Head of caudate nucleus (tissue), 42 donors: ENCODE measurements at places on chromosomes 5 and 9.

- DNase-seq = no peak
These were observed 113.7 kb downstream of the BAAT start for GRCh38 chr9:101271102-101271501.

GRCh38 chr5:77864997-77865396, 88.9 kb upstream of the TBCA start:
- DNase-seq = no peak

- no peak for DNase-seq
These were observed 132.1 kb downstream of the COL23A1 start for GRCh38 chr5:178458140-178458539.

- no peak for DNase-seq
These were observed 484.0 kb downstream of the SPATA31A7 start for GRCh38 chr9:61673664-61674381.

DNA sequence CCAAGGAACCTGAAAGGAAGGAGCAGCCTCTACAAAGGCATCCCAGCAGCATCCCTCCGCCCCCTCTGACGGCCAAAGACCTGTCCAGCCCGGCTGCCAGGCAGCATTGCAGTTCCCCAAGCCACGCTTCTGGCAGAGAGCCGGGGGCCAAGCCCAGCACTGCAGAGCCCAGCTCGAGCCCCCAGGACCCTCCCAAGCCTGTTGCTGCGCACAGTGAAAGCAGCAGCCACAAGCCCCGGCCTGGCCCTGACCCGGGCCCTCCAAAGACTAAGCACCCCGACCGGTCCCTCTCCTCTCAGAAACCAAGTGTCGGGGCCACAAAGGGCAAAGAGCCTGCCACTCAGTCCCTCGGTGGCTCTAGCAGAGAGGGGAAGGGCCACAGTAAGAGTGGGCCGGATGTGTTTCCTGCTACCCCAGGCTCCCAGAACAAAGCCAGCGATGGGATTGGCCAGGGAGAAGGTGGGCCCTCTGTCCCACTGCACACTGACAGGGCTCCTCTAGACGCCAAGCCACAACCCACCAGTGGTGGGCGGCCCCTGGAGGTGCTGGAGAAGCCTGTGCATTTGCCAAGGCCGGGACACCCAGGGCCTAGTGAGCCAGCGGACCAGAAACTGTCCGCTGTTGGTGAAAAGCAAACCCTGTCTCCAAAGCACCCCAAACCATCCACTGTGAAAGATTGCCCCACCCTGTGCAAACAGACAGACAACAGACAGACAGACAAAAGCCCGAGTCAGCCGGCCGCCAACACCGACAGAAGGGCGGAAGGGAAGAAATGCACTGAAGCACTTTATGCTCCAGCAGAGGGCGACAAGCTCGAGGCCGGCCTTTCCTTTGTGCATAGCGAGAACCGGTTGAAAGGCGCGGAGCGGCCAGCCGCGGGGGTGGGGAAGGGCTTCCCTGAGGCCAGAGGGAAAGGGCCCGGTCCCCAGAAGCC, 30.8 kb downstream of the CD180 start:
- peak; percentile 83 for DNase-seq

DNA sequence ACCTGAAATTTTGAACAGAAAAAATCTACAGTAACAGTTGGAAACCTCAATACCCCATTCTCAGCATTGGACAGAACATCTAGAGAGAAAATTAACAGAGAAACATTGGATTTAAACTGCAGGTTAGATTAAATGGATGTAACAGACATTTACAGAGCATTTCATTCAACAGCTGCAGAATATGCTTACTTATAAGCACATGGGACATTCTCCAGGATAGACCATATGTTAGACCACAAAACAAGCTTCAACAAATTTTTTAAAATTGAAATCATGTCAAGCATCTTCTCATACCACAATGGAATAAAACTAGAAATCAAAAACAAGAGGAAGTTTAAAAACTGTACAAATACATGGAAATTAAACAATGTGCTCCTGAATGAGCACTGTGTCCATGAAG, 316.3 kb downstream of the FAM170A start:
- no peak for DNase-seq

DNA sequence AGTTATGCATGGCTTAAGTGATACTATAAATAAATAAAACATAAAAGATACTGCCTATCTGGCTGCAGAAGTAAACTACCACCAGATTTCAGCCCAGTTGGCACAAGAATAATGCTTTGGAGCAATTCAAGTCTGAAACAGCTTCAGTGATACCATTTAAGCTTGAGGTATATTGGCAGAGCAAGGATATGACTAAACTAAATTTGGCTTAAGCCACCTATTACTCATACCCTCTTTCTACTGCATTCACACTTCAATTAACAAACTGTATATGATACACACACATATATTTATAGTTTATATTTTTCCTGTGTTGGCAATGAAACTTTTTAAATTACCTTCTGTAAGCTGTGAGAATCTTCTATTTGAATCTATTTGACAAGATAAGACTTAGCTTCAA, 431.9 kb downstream of the ANXA1 start:
- DNase-seq = no peak

GRCh38 chr9:93318480-93318879, 133.0 kb upstream of the FAM120A start:
- DNase-seq = peak; percentile 41

DNA sequence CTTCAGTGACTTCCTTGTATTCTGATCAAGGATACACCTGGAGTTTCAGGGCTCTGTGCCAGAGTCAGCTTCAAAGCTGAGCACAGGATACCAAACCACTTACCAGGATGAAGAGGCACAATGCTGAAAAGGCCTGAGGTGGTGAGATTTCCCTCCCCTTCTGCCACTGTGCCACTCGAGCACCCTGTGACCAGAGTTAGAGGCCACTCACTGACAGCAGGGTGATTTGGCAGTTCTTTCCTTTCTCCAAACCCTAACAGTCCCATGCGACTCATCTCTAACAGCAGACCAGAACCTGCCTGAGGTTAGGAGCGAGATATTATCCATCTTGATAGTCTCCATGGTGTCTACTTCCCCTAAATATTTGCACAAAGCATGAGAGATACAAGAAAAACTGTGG, 1.8 kb downstream of the PLGRKT start:
- DNase-seq = no peak

- DNase-seq = no peak
These were observed 5.6 kb downstream of the TPRN start for GRCh38 chr9:137194909-137195308.

DNA sequence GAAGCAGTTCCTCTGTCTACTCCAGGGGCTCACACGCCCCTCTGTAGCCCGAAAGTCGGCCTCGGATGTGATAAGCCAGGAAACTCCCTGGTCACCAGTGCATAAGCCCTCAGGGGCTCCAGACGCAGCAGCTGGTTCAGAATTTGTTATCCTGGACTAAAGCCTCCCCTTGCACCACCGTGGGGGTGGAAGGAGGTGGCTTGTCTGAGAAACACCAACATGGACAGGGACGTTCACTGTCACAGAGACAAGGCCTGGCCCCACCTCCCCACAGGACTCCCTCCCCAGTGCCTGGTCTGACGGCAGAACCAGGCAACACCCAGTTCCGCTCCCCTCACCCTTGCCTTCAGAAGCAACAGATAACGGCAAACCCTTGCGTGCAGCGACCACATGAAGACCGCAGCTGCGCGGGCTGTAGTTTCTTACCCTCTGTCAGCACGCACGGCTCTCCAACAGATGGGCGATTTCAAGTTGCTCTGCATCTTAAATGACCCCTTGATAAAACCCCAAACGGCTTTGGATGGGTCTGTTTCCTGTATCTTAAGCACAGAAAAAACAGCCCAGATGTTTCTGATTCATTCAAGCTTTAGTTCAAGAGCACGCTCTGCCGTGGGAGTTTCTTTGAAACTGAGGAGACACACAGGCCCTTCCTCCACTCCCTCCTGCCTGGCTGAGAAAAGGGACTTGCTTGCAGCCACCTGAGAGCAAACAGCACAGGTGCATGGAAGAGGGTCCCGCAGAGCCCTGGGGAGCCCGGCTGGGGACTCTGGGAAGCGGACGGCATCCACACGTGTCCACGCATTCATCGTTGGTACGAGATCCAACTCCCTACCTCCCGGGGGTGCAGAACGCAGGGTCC, 44.7 kb upstream of the NKD2 start:
- no peak for DNase-seq

DNA sequence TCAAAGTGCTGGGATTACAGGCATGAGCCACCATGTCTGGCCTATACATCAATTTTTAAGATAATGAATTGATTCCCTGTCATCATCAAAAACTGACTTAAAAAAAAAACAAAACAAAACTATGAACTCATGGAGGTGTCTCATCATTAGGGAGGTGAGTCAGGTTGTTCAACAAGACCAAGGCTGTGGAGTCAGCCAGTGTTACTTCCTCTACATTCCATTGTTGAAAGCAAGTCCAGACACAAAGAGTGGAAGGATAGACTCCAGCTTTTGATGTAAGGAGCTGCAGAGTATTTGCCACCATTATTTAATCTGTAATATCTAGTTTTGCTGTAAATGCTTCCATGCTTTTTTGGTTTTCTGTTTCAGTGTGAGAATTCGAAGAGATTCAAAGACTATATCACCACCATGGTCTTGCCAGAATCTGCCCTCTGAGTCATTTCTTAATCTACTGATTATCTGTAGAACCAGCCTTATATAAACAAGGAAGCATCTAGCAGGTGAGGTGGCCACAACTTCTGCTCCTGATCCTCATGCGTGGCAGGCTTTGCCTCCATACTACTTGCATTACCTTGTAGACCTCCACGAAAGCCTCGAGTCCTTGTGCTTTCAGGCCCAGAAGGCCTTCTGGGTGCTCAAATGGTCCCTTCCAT, 156.1 kb downstream of the FGF1 start:
- DNase-seq = no peak

DNA sequence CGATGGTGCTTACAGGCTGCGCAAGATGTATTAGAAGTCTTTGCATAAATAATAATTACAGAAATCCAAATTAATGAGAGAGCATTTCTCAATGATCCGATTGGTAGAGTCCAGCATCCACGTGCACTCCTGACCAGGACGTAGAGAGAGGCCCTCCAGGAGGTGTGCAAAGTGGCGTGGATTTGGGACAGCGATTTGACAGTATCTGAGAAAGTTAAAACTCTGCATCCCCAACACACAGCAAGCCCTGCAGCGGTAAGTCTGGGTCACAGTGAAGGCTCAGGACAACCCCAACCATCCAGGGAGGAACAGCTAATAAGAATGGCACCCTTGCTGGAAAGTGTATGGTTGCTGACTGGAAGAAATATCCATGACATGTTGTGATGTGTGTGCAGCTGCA, 180.2 kb downstream of the AUH start:
- no peak for DNase-seq

DNA sequence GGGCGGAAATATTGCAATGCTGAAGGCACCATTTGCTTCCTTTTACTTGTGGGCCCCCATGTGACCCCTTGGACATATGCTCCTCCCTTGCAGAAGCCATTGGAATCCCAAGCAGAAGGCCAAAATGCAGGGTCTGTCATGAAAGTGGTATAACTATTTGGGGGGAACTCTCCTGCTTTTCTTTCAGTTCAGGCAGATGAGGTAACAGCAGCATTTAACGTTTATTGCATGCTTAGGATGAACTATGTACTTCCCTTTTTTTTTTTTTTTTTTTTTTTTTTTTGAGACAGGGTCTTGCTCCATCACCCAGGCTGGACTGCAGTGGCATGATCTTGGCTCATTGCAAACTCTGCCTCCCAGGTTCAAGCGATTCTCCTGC, 7.8 kb downstream of the FOXI1 start:
- no peak for DNase-seq

DNA sequence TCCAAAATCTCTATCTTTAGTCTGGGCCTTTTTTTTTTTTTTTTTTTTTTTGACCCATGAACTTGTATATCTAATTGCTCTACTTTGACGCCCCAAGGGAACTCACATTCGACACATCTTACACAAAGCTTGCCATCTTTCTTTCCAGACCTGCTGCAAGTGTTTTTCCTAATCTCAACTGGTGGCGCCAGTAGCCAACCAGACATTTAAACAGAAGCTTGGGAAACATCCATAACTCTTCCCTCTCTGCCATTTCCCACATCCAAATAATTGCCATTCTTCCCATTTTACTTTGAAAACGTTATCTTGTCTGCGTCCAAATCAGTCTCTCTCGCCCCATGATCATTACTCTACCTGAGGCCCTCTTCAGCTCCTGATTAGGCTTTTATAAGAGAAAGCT, 130.9 kb downstream of the PAPPA start:
- no peak for DNase-seq

GRCh38 chr5:170411100-170411499, 21.9 kb upstream of the KCNMB1 start:
- no peak for DNase-seq

DNA sequence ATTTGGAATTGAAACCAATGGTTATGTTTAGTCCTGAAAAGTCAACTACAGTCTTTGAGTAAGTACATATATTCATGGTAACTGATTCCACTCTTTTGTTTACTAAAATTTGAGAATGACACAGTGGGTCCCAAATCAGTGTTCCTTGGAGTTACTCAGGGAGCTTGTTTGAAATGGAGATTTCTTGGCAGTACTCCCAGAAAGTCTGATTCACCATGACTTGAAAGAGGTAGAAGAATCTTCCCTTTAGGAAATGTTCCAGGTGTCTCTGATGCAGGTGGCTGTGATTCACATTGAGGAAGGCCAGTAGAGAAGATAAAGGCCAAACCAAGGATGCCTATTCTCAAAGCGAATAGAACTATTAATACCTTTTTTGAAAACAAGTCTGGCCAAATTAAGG, 1078.3 kb downstream of the CDH12 start:
- no peak for DNase-seq

DNA sequence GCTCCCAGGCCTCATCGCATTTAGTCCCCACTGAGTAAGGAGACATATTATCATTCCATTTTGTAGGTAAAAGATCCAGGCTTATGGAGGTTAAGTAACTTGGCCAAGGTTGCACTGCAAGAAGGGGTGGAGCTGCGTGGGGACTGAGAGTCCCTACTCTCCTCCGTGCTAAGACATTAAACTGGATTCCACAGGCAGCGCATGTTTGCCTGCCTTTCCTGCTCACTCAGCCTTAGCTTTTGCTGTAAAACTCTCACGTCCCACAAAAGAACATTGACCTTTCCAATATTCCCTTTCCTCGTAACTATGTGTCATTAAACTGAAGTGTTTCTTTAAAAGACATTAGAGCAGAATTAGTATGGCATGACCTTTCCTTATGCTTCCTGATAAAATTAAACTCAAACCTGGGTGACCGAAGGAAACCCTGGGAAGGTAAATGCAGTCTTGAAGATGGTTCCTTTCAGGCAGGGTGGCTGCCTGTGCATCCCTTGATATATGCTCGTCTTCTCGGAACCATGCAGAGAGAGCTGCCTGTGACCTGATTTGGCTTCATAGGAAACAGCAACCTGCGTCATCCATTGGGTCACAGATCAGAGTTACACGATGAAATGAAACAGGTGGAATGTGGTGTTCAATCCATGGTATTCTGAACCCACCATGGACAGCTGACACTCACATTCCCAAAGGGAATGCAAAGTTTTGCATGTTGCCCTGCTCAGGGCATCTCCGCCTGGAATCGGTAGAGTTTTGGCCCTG, 85.9 kb downstream of the TMEM252 start:
- DNase-seq = no peak

- DNase-seq = no peak
These were observed 80.3 kb upstream of the SARDH start for GRCh38 chr9:133818444-133818843.

GRCh38 chr5:75059912-75060545, 7.7 kb upstream of the GCNT4 start:
- peak; percentile 73 for DNase-seq
